ENCODE measurements at places on chromosomes 1 and 21.

DNA sequence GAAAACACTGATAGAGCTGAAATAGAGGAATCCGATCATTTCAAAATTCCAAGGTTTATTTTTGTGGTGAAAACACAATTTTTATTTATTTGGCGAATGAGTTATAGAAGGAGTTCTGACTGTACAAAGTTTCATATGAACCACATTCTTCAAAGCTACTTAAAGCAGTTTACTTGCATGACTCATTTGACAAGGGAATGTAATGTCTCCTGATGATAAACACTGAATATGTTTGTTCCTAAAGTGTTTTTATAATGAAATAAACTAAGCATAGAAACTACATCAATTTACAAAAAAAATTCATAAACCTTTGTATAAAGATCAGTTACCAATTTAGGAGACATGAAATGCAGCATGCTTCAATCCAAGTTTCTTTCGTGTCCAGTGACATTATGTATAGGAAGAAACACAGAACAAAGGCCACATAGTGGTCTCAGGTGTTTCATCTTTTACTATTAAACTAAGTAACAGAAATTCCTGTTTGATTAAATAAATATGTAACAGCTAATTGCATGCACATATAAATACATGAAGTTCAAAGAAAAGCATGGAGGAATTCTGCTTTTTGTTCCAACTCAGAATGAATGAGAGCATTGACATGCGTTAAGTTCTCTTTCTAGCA, 2.5 kb downstream of the PRKACB start:
- DNase-seq: no peak

- no peak for DNase-seq
Observed at GRCh38 chr1:93681101-93681988, at the start of gene BCAR3. Gene BCAR3, minus strand, starts transcription at chr1:93681837. Its CDS starts 6,907 bp downstream, at chr1:93674930.

GRCh38 chr21:27505516-27505915, 538.6 kb upstream of the ADAMTS5 start:
- no peak for DNase-seq

DNA sequence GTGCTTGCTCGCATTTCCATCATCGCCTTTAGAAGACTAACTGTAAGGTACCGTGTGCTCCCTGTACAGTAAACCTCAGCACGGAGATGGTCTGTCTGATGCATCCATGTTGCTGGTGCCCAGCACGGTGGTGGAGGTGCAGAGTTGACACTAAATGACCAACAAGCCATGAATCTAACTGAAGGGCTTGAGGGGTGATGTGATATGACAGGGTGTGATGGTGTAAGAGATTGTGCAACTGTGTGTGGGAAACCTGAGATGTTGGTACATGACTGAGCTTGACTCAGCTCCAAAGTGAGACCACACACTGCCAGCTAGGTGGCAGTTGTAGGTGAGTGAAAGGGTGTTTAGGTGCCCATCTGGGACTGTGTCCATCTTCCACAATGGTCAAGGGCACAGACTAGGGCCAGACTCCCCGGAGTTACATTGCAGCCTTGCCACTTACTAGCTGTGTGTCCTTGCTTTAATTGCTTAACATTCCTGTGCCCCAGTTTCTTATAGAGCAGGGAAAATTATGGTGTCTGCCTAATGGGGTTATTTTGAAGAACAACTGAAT, 21.4 kb downstream of the SLC2A1 start:
- DNase-seq: no peak

DNA sequence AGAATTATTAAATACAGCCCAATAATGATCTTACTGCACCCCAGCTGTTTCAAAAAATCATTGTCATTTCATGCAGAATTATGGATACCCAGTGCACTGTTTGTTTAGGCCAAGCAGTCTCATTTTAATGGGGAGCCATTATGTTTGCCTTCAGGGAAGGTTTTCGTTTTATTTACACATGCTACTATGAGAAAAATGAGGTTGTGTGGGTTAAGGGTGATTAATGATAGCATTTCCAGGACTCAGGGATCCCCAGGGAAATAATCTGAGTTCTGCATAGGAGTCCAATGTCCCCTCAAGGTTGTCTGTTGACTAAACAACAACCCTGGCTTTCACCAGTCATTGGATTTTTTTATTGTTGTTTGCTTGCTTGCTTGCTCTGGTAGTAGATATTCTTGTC, 71.0 kb upstream of the ZP4 start:
- no peak for DNase-seq

DNA sequence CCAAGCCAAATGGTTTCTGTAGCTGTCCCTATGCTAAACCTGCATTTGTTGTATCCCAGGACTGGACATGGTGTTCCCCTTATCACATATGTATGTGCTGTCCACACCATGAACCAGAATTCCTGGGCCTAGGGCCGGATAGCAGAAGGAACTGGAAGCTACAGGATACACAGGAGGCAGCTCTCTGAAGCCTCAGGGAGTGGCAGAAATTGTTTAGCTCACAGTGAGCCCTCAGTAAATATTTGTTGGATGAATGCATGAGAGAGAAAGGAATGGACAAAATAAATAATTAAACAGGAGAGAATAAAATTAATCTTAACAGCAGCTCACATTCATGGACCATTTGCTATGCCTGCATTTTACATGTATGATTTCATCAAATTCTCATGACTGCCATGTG, 2.1 kb downstream of the NIPAL3 start:
- no peak for DNase-seq

- no peak for DNase-seq
Observed at GRCh38 chr1:227707846-227708245, 27.3 kb downstream of the JMJD4 start.

DNA sequence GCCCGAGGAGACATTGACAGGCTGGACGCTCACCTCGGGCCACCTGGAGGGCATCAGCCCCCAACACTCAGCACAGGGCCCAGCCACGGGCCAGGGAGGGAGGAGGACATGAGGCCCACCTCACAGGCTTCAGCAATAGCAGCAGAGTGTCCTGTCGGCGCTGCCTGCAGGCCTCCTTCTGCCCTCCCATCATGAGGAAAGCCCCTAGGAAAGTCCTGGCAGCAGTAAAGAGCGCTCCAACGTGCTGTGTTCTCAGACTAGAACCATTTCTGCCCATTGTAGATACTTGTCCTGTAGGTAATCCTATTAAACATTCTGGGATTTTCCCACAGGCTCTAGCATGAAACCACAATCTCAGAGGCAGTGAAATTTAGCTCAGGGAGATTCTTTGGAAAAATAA, 62.0 kb upstream of the GALNT2 start:
- no peak for DNase-seq

GRCh38 chr1:156705918-156706656, 704 bp upstream of the CRABP2 start:
- peak; percentile 56 for DNase-seq

DNA sequence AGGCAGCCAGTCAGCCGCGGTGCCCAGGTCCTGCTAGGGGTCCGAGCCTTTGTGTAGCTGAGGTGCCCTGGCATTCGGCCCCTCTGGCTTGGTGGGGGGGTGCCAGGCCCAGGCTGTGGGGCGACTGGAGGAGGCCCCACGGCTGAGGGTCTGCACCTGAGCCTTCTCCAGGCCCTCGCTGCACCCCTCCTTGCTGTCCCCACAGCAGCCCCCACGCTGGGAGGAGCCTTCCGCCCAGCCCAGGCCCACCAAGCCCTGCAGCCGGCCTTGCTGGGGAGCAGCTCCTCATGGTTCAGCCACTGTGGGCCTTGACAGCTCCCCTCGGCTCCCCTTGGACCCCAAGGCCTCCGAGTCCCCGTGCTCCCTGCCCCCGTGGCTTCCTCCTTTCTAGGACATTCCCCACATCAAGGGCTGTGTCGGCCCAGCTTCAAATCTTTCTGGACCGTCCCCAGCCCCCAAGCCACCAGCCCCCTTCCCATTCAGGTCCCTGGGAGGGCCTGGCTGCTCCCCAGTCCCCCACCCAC, 67.8 kb downstream of the MORN1 start:
- DNase-seq: no peak

DNA sequence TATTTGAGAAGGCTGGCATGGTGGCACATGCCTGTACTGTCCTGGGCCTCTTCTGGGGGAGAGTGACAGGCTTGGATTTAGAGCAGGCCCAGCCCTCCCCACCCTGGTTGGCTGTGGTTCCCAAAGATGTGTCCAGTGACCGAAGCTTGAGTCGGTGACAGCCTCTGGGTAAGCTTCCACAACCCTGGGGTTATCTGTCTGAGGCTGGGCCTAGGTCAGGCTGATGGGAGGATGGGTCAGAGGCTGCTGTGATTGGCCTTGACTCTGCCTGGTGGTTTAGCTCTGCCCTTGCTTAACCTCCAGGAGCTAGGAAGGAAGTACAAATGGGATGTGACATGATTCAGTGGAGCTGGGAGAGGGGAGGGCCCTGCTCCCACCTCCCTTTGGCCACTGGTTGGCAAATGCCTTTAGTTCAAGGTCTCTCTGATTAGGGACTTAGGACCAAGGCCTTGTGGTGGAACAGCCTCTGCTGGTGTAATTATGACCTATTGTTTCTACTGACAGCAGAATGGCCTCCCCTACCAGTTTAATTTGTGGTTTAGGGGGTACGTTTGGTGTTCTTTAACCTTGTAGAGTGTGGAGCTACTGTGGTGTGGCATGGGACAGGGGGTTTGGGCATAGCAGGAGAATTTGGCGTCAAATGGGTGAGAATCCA, 16.6 kb downstream of the NUDC start:
- DNase-seq: no peak

GRCh38 chr21:28522014-28522799, 470.5 kb downstream of the LTN1 start:
- DNase-seq: no peak

- DNase-seq: no peak
Observed at GRCh38 chr1:57711326-57711725, 287.5 kb upstream of the DAB1 start.

DNA sequence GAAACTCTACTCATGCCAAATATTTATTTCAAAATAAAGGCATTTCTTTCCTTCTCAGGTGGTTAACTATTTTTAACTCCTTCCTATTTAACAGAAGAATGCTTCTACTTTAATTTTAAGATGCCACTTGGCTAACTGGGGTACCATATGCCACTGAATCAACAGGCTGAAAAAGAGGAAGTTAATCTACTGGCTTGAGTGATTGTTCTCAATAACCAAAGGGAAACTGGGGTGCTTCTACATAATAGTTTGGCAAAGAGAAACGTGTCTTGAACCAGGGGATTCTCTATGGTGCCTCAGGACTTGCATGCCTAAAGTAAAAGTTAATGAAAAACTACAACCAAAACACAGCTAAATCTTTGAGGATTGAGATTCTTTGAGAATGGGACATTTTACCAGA, 142.6 kb downstream of the DENND1B start:
- no peak for DNase-seq

DNA sequence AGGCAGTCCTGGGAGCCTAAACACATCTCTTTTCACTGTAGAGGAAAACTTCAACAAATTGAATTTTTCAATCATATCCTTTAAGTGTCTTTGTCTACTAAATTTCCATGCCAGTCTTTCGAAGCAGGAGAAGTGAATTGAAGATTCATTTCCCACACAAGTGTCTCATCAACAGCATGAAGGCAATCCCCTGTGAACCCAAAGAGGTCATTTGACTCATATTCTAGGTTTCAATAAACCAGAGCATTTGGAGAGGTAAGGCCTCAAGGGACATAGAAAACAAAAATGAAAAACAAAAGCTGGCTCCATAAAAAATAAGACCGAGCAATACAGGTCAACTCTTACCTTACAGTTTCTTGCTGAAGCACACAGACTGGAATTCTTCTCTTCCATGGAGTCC, 94.1 kb upstream of the ATP1B1 start:
- DNase-seq: no peak
